ENCODE measurements at places on chromosomes 12 and 14. TPM values are rescaled to one million over a fixed set of nuclear protein-coding genes. Genes with fewer than 3 reads are reported as not detected.
A peak's percentile ranks its signal among the peaks of the same experiment; 100 is the strongest.

DNA sequence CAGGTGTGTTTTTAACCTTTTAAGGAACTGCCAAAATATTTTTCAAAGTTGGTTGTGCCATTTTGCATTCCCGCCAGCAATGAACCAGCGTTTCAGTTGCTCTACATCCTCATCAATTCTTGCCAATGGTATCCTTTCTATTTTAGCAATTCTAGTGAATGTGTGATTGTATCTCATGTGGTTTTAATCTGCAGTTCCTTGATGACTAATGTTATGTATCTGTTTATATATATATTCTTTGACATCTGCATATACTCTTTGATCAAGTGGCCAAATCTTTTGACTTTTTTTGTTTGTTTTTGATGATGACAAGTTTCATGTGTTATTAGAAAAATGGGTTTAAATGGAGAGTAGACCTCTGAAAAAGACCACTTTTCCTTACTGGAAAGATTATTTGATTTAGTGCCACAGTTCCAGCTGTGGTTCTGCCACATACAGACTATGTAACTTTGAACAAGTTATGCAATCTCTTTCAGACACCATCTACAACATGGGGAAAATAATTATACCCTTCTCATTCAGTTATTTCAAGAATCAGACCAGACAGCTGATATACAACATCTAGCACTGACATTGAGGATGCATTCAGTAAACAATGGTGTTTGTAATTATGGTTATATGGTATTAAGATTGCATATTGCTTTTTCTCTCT is 146.3 kb upstream of the CNOT2 start:
- no peak for DNase-seq

DNA sequence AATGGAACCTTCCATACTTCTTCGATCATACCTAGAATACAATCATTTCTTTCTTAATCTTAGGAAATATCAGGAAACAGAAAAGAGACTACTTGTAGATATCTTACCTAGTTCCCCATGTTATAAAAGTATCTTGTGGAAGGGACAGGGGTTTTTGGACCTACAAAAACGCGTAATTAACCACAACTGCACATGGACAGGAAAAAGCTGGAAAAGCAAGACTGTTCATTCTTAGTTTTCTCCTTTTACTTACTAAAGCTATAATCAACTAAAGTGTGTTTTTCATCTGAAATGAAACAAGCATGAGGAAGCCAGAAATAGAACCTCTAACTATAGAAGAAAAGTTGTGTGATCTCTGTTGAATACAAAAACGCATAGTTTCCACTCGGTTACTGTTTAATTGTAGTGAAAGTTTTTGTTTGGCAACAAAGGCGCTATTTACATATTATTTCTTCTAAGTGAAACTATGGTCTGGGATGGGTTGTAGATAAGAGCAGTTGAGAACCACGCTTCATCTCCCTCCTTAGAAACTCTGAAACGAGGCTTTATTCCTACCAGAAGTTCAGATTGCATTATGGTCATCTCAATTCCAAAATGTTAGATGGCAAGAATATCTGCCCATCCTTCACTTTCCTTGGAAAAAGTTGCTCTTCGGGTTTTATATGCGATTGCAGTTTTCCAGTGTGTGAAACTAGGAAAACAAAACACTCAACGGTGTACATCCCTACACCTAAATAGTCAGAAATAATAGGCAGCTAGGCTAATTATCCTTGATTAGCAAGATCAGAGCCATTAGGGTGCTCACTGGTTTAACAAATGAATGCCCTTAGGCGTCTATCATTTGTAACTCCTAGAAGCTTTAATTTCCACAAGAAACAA is 1.1 kb downstream of the BCAT1 start:
- DNase-seq = no peak

GRCh38 chr12:32139064-32139421 is 32.4 kb downstream of the BICD1 start:
- DNase-seq = peak; percentile 46

- DNase-seq = no peak
Measured at GRCh38 chr12:106044773-106045172, 94.0 kb downstream of the NUAK1 start.

DNA sequence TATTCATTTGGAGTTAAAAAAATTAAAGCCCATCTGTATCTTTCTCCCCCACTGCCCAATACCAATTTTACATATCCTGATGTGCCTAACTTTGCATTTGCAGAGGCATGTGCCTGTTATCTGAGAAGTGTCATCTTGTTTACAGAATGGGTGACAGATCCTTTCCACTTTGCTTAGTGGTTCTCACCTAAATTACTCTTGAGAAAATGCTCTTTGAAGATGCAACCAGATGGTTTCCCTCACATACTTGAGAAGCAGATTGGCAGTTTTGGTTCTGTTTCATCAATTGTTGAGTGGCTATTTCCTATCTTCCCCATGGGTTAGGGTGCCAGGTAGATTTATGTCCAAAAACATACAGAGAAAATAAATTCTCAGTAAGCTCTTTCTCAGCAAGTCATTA is 1051.4 kb upstream of the ATXN7L3B start:
- no peak for DNase-seq

- no peak for DNase-seq
Measured at GRCh38 chr14:21096978-21097635, 1.3 kb downstream of the ZNF219 start.

DNA sequence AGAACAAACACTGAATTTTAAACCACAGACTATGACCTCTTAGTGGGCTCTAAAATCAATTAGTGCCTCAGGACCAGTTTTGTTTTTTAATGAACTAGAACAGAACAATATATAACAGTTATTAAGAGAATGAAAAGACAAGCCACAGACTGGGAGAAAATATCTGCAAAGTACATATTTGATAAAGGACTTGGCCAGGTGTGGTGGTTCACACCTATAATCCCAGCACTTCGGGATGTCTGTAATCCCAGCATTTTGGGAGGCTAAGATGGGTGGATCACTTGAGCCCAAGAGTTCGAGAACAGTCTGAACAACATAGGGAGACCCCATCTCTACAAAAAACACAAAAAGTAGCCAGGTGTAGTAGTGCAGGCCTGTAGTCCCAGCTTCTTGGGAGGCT is 36.2 kb downstream of the PPP1R13B start:
- DNase-seq = no peak

Gene HOXC12
- total RNA-seq = not detected

Gene KRT71
- not detected for total RNA-seq

Gene HHIPL1
- not detected for total RNA-seq

Gene FGF23
- not detected for total RNA-seq
